ENCODE measurements at places on chromosomes 3 and 15.

GRCh38 chr3:1374471-1374870 is 281.6 kb downstream of the CNTN6 start:
- DNase-seq, result no peak

DNA sequence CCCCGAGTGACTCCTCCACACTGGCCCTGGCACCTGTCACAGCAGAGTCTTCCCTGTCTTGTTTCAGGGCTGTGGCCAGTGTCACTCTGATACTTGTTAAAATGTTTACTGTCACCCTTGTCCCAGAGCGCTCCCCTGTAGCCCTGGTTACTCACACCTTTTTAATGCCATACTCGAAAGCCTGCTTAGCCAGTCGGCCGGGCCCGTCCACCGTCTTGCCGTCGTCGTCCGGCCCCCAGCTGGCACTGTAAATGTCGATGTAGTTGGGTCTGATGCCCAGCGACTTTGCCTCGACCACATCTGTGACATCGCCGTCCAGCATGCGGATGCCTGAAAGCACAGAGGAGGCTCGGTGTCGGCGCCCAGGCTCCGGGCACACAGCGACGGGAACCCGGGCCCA is 91.3 kb downstream of the PCSK6 start:
- no peak for DNase-seq

DNA sequence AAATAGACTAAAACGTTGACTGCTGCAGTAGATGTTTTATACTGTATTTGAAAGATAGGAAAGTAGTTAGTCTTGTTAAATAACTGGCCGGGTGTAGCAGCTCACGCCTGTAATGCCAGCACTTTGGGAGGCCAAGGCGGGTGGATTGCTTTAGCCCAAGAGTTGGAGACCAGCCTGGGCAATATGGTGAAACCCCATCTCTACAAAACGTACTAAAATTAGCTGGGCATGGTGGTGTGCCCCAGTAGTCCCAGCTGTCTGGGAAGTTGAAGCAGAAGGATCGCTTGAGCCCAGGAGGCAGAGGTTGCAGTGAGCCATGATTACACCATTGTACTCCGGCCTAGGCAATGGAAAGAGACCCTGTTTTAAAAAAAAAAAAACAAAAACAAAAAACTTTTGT is 60.5 kb upstream of the ULK4 start:
- no peak for DNase-seq

DNA sequence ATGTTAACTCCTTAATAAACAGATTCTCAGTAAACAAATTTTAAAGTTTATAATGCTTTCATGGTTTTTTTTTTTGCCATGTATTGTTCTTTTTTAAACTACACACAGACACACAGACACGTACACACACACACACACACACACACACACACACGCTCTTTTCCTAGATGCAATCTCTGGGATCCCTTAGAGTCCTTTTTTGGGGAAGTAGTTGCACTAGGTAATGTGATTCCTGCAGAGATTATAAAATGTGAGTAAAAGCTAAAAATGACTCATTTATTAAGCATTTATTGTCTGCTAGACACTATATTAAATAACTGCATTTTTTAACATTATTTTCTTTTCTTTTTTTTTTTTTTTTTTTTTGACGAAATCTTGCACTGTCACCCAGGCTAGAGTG is 19.9 kb downstream of the NDUFB5 start:
- DNase-seq, result no peak

DNA sequence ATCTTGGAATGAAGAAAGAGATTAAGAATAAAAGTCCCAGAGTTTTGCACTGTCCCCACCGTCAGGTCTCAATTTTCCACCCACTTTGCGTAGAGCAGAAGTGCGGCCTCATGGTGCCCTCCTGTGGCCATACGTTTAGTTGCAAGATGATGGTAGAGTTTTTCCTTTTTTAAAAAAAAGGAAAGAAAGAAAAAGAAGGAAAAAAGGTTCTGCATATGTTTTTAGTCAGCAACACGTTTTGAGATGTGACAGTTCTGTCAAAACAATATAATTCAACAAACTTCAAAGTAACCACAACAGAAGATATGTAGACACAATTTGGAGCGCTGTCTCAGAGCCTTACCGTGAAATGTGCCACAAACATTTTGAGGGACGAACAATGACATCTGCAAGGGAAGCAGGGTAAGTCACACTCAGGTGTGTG is 24.6 kb downstream of the EBLN2 start:
- peak; percentile 28 for DNase-seq

Data from A549 (cell line).